ENCODE measurements at places on chromosomes 3 and 15. TPM values are rescaled to one million over a fixed set of nuclear protein-coding genes. Genes with fewer than 3 reads are reported as not detected.

GRCh38 chr15:45285413-45285812, 33.4 kb downstream of the SLC28A2 start:
- H3K4me3 ChIP-seq, result no peak overlapping the region
- DNase-seq, result no peak
- H3K4me1 ChIP-seq, result no peaks in the 10 kb centered on the region
- no peaks in the 10 kb centered on the region for H3K36me3 ChIP-seq

- DNase-seq, result no peak
- H3K27me3 ChIP-seq, result no peaks in the 10 kb centered on the region
- no peaks in the 10 kb centered on the region for H3K36me3 ChIP-seq
- H3K4me3 ChIP-seq, result no peak overlapping the region
These were observed 127.9 kb downstream of the SLC9A9 start for GRCh38 chr3:143720381-143720780.

DNA sequence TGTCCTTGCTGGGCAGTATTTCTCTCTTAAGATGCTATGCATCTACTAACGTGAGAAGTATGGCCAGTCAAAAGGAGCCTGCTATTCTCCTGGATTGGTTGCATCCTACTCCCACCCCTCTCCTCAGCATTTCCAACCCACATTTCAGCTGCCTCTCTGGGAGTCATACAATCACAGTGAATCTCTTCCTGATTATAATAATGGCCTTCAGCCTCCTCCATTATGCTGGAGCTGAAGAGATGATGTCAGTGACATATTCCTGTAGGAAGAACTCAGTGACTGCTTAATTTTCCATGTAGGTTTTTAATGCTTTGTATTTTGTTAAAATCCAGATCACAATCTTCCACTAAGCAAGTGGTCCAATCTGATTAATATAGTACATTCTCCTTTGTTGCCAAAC, 82.7 kb upstream of the SUCLG2 start:
- no peaks in the 10 kb centered on the region for H3K27me3 ChIP-seq
- no peak for DNase-seq
- no peak overlapping the region for H3K27ac ChIP-seq
- no peaks in the 10 kb centered on the region for H3K36me3 ChIP-seq
- H3K4me3 ChIP-seq, result no peak overlapping the region

DNA sequence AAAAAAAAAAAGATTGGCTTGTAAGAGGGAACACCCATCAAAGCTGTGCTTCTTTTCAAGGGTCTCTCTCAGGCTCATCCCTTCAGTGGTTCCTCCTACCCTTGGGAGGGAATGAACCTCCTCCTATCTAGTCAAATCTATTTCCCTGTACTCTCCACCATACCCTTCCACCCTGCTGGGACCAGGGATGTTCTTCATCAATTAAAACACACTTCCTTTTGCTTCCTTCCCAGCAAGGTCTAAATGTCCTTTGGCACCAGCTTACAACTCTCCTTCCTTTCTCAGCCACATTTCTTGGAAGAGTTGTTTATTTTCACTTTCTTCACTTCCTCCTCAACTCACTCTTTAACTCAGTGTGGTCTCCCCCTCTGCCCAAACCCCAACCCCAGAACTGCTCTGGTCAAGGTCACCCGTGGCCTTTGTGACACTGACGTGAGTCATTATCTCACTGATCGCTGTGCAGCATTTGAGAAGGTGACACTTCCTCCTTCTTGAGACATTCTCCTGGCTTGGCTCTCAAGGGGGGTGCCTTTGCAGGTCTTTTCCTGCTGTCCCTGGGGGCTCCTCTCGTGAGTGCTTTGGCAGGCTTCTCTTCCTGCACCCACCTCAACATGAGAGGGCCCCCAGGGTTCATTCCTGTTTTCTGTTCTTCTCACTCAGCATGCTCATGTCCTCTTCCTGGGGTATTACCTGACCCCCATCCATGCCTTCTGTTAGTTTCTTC, 210.5 kb upstream of the TLE3 start:
- no peaks in the 10 kb centered on the region for H3K27me3 ChIP-seq
- H3K4me1 ChIP-seq, result peaks cover 23% of the 10 kb centered on the region
- no peak for DNase-seq
- H3K4me3 ChIP-seq, result no peak overlapping the region
- no peak overlapping the region for H3K27ac ChIP-seq

The IQCF5 gene
- polyA plus RNA-seq, result not detected

Measured in CD4-positive, alpha-beta memory T cell (primary cell).